ENCODE measurements at places on chromosomes 3 and 15. TPM values are rescaled to one million over a fixed set of nuclear protein-coding genes. Genes with fewer than 3 reads are reported as not detected.

Gene CAPN7
- 26.6 TPM for total RNA-seq

Gene NME9
- total RNA-seq = not detected

Gene LRRK1
- 19.9 TPM for total RNA-seq

Gene PPP1R14D
- total RNA-seq = 0.33 TPM

Gene NOX5
- 0.30 TPM for total RNA-seq

Gene MYO5A
- 27.8 TPM for total RNA-seq

Gene NAA50
- 161 TPM for total RNA-seq

Gene ST8SIA2
- 0.23 TPM for total RNA-seq

Gene TOPBP1
- 21.5 TPM for total RNA-seq
